ENCODE measurements at places on chromosomes 5 and 9.

DNA sequence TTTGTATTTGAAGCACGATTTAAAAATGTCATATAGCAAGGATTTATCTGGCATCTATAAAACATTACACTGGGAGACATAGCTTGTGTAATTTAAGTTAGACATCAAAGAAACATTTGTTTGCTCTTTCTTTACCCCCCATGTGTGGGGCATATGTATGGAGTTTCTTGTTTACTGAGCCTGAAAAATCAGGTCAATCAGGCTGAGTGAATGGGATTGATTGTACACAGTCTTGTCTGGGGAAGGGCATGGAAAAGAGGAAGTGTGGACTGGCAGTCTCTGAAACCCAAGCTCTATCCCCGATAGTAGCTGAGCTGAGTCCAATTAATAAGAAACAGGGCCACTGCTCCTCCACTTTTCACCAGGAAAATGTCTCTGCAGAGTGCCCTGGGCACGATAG lies 49.4 kb downstream of the SLC46A2 start:
- DNase-seq: no peak

GRCh38 chr9:37730256-37730655 lies 23.3 kb upstream of the TRMT10B start:
- DNase-seq: no peak

DNA sequence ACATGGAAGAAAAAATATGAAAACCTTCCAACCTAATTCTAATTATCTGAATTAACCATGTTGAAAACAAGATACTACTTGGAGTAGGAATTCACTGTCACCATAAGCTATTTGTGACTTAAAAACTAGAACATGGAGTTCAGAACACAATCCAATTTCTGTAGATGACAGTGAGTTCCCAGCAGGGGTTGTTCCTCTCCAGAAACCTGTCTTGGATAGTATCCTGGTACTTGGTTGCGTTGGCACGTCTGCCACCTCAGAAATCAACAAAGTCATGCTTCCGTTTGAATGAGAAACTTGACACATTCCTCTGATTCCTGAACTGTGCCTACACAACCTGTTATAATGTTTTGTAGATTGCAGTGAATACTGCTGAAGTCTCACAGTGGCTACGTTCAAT lies 789.9 kb upstream of the DMAC1 start:
- DNase-seq: no peak

- DNase-seq: no peak
Measured at GRCh38 chr9:134010310-134011173, 14.7 kb upstream of the BRD3OS start.

- DNase-seq: no peak
Measured at GRCh38 chr9:126618190-126618584, 4.5 kb downstream of the LMX1B start.

DNA sequence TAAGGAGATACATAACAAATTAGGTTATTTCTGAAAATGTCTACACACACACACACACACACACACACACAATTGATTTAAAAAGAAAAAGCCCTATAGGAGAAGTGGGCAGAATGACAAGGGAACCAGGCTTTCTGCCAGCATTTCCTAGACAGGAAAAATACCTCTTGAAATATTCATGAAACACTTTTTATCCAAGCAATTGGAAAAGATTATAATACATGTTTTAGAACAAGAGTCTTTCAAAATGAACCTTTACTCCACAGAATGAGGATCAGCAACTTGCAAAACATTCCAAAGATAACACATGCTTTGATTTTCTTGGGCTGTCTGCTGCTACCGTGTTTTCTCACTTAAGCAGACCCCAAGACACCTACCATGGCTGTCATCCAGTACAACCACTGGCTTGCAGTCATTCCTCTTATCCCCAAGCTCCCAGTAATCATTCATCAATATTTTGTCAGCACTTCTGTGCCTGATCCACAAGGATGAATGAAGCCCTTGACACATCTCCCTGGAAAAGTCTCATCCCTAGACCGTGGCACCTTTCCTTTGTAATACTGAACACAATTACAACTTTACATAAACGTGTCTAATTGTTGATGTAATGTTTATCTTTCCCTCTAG lies 717.1 kb upstream of the ZNF608 start:
- no peak for DNase-seq

GRCh38 chr9:75455444-75455921 lies 367.2 kb downstream of the OSTF1 start:
- no peak for DNase-seq

DNA sequence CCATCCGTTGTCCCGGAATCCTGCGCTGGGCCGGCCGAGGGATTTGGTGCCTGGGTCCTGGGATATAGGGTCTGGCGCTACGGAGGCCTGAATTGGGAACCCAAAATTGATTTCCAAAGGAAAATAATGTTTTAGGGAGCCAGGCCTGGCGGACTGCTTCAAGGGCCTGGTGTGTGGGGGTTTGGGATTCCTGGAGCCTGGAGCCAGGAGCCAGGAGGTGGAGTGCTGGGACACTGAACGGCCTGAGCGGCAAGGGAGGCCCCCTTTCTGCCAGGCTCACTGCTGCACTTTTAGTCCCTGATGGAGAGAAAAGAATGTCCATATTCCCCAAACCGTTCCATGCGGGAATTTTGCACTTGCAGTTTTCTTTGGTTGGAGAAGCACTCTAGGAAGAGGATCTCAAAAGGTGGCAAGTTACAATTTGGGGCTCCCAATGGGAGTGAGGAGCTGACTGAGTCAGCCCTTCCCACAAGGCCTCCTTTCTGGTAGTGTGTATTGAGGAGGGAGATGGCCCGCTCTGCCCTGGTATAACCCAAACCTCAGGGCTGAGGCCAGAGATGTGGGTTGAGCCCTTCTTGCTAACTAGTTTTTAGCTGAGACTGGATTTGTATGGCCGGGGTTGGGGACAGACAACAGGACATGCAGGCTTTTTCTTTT lies 2.2 kb downstream of the LMX1B start:
- no peak for DNase-seq

DNA sequence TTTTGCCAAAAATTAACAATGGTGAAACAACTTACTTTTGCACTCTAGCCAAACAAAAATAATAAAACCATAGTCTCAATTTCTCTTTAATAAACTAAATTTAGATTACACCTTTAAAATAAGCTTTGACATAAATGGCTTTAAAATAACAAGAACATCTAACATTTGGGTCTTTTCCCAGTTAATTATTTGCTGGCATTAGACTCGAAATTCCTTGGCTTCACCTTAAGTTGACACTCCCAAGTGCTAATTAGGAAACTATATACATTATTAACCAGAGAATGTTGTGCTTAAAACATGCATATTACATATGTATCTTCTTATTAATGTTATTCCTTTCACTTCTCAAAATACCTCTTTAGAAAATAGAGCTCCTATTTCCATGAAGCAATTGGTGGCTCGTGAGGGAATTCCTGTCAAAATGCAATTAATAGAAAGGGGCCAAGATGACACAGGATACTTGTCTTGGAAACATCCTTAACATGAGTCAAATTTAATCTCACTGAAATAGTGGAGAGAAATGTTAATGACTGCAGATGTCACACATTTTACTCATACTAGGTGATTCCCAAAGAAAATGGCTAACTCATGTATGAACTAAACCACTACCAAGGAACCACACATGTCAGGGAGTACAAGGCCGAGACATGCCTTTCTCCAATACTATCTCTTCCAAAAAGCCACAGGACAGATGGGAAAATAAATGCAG lies 932.9 kb upstream of the DMAC1 start:
- no peak for DNase-seq

GRCh38 chr5:58148254-58148775 lies 311.6 kb downstream of the PLK2 start:
- DNase-seq: no peak

DNA sequence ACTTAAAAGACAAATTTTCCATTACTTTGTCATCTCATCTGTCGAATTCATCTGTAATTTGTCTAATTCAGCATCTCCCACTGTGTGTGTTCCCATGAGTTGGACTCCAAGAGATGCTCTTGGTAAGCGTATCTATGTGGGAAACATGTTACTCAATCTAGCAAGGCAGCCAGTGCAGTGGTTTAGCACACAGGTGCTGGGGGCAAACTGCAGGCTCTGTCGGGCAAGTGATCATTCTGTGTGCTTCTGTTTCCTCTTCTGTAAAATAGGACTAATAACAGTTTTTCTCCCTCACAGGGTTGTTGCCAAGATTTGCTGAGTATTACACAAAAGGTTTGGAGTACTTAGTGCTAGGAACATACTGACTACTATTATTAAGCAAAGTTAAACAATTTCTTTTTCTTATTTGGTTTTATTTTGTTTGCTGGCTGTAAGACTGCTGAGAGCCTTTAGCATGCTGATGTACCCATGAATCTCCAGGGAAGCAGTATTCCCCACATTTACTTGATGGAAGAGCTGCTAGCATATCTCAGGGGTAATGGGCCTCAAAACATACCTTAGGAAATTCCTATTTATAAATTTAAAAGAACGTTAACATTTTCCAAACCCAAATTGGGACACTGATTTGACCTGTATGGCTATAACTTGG lies 709 bp upstream of the GAPT start:
- no peak for DNase-seq

GRCh38 chr5:118580949-118581348 lies 407.4 kb downstream of the DTWD2 start:
- no peak for DNase-seq

DNA sequence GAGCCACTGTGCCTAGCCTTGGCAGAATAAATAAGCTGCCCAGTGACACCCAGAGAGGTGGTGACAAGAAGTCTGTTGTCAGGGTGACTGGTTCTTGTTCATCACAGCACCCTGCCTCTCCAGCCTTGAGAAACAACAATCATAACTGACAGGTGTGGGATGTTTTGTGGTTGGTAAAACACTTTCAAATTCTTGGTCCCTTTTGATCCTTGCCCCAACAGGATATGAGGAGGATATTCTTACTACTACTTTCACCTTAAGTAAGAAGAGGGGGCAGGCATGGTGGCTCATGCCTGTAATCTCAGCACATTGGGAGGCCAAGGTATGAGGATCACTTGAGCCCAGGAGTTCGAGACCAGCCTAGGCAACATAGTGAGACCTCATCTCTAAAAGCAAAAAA lies 14.2 kb upstream of the FRRS1L start:
- no peak for DNase-seq

DNA sequence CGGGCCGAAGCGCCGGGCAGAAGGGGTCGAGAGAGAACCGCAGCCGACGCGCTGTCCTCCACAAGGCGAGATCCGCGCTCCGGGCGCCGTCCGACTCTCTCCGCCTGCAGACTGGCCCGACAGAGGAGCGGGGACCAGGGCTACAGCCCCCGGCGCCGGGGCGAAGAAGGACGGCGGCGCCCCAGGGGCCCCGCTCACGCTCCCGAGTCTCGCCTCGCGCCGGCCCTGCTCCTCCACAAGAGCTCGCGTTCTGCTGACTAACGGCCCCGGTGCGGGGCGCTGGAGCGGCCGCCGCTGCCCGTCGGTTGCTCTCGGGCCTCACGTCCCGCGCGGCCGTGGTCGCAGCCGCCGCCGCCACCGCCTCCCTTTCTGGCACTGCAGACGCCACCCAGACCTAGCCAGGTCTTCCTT lies 338 bp downstream of the ABHD17B start:
- no peak for DNase-seq

DNA sequence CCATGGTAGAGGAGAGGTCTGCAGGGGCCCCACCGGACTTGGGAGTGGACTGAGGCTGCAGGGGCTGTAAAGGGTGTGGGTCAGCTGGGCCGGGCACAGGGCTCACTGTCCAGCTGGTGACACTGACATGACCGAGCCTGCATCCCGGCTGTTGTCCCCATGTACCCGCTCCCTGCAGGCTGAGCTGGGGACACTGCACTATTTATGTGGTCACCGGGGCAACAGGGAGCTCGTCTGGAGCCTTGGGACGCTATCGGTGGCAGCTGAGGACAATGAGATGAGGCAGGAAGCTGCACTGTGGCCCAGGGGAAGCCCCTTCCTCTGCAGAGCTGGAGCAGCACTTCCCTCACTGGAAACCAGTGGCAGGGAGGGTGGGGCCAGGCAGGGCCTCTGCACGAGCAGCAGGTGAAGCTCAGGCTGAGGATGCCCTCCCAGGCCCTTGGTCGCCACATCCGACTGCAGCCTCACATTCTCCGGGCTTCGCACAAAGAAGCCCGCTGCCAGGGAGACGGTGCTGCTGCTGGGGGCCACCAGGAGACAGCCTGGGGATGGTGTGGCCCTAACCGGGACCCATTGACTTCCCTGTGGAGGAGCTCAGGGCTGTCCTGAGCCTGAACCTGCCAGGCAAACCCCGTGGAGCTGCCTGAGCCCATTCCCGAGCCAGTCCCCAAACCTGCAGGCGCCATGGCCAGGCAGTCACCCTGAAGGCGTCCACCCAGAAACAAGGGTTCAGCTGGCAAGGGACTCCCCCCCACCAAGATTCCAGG lies 26.4 kb downstream of the ZDHHC11B start:
- no peak for DNase-seq

DNA sequence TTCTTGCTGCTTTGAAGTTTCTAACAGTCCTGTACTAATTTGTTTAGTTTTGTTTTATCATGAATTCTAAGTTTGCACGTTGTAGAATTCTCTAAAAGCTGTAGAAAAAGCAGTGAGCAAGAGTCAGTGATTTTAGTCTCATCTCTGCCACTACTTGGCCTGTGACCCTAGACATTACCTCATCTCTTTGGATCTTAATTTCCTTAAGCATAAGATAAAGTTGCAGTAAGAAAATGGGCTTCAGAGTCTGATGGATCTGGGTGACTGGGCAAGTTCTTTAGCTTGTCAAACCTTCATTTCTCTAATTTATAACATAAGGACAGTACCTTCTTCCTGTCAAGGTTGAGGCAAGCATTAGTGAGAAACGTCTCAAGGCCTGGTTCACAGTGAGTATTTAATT lies 247.9 kb downstream of the DMRT2 start:
- no peak for DNase-seq

GRCh38 chr5:175387144-175387543 lies 56.8 kb downstream of the DRD1 start:
- no peak for DNase-seq

DNA sequence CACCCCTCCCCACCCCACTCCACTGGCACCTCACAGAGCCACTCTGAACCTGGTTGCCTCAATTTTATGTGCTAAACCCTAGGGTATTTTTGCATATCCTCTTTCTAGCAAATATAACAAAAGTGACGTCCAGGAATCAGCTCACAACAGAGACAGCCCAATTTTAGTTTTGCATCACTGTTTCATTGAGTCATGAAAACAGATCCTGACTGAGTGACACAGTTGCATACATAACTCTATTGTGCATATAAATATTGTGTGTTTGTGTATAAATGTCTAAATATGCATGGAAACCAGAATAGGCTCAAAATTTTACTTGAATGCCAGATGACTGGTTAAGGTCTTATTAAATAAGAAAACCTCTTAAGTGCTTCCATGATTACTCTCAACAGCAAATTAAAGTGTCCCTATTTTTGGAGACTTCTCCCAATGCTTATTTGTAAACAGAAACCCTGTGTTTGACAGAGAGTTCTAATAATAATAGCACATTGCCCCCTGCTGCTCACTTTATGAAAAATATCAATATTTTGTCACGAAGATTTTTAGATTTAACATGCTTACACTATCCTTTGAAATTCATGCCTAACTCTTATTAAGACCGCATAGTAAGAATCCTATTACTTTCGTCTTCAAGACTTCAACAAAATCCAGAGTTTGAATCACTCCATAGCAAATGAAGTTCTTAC lies 75.5 kb upstream of the PRRC1 start:
- no peak for DNase-seq

All from stimulated activated CD8-positive, alpha-beta memory T cell treated with anti-CD3 and anti-CD28 coated beads, Interleukin-4, amount 100 ng/mL, for 1 hour (primary cell).